ENCODE measurements at places on chromosomes 5 and 9.

DNA sequence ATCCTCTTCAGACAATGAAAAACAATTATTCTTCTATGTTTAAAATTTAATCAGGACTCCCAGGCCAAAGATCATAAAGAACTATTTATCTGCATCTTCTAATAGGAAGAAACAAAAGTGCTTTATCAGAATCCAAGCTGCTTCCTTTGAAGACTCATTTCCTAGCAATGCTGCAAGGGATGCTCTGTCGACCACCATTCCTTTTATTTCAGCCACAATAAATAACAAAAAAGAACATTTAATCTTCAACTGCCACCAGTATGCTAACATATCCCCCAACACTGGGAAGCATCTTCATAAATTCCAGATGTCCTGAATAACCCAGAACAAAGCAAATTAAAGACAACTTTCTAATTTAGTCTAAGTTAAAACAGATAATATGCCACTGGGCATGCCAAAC is 68.7 kb downstream of the PKD2L2 start:
- no peak for DNase-seq

- DNase-seq = no peak
These were observed 203.7 kb upstream of the MSX2 start for GRCh38 chr5:174520420-174521396.

- no peak for DNase-seq
These were observed 15.7 kb upstream of the GRHPR start for GRCh38 chr9:37406603-37407401.

DNA sequence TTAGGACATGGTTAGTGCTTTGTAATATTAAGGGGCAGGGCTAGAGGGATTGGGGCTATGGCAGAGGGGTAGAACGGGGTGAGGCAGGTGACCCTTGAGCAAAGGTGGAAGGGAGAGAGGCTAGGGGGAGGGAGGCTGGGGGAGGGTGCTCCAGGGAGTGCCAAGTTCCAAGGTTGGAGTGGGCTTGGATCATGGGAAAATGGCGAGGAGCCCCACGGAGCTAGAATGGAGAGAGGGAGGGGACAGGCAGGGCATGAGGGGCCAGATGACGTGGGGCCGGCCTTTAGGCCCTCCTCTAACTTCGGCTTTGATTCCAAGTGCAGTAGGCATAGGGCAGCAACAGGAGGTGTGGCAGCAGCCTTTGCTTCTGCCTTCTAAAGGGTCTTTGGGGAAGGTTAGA is 171.8 kb upstream of the PANK3 start:
- no peak for DNase-seq

DNA sequence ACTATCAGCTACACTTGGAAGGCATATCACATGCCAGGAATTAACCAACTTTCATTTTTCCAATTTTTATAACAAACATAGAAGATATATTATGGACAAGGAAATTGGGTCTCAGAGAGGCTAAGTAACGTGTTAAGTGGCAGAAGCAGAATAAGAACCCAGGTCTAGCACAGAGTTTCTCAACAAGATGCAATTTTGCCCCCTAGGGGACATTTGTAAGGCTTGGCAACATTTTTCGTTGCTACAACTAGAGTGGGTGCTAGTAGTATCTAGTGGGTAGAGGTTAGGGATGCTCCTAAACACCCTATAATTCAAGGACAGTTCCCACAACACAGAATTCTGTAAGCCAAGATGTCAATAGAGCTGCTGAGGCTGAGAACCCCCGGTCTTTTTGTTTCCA is 180.6 kb downstream of the SNCAIP start:
- DNase-seq = no peak

GRCh38 chr5:39203951-39204350 is 15.4 kb downstream of the FYB1 start:
- peak; percentile 57 for DNase-seq

DNA sequence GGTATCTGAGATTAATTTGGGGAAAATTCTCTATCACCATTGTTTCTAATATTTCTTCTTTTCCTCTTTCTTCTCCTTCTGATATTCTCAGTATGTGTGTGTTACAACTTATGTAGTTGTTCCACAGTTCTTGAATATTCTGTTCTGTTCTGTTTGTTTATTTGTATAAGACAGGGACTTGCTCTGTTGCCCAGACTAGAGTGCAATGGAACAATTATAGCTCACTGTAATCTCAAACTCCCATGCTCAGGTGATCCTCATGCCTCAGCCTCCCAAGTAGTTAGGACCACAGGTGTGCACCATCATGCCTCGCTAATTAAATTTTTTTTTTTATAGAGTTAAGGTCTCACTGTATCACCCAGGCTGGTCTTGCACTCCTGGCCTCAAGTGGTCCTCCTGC is 145.8 kb upstream of the TUT7 start:
- no peak for DNase-seq

DNA sequence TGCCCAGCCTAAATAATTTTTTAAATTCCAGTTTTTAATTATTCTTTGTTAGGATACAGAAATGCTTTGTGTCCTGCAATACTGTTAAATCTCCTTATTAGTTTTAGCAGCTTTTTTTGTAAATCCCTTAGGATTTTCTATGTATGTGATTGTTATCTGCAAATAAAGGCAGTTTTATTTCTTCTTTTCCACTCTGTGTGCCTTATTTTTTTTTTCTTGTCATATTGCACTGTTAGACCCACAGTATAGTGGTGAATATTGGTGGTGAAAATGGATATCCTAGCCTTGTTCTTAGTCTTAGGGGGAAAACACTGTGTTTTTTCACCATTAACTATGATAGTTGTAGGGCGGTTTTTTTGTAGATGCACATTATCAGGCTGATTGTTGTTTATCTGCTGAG is 11.3 kb upstream of the KIAA1958 start:
- DNase-seq = no peak

DNA sequence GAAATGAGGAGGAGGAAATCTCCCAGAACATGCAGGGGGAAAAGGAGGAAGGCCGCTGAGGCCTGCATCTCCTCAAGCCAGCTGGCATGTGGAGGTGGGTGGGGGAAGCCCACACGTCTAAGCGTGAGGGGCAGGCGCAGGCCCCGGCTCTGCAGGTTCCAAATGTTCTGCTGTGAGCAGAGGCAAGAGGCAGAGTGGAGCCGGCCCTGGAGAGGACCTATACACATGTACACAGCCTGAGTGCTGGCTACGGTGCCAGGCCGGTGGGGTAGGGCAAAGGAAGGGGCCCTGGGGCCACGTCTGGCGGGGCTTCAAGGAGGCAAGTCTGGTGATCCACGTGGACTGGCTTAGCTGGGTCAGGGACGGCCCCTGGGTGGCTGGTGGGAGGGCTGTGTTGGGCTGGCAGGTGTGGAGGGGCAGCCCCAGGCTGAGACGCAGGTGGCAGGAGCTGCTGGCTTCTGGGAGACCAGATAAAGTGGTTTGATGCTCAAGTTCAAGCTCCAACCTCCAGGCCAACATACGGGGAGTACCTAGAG is 26.4 kb downstream of the LPCAT1 start:
- DNase-seq = no peak

DNA sequence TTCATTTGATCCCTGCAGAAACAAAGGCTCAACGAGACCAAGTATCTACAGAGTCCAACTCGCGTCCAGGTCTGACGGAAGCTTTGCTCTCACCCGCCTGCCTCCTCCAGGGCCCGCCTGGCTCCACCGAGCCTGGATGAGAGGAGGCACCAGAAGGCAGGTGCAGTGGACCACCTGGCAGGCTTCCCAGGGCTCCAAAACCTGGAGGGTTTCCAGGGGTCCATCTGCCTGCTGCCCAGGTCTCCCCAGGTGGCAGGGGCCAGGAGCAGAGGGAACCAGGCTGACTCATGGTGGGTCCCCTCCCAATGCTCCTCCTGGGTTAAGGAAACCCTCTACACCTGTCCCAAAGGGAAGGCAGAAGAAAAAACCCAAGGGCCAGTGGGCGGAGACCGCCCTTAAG is 59.5 kb downstream of the VAV2 start:
- no peak for DNase-seq

DNA sequence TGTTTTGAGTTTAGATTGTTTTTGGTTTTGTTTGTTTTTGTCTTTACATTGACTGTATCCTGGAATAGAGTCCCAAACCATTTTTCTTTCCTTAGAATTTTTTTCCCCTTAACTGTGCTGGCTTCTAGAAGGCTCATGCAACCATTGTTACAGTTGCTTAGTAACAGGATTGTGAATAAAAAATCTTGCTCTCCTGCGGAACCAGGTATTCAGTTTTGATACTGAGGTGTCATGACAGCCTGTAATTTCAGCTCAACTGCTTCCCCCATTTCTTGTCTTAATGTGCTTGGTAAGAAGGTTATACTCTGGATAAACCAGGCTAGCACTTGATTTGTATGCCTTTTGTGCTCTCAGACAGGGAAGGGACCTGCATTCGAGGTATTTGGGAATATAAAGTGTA is 42.1 kb downstream of the FOCAD start:
- DNase-seq = no peak

Measured in esophagus muscularis mucosa (tissue), 4 donors.